Esophagus muscularis mucosa (tissue), 4 donors: ENCODE measurements at places on chromosomes 5 and 9. TPM values are rescaled to one million over a fixed set of nuclear protein-coding genes. Genes with fewer than 3 reads are reported as not detected.
A peak's percentile ranks its signal among the peaks of the same experiment; 100 is the strongest.

SOWAHA gene
- total RNA-seq: 0.13 TPM

QRFP gene
- total RNA-seq: not detected

SLC46A2 gene
- 0.17 TPM for total RNA-seq

- H3K27me3 ChIP-seq: no peaks in the 10 kb centered on the region
- no peak overlapping the region for H3K4me3 ChIP-seq
- DNase-seq: no peak
- H3K36me3 ChIP-seq: no peaks in the 10 kb centered on the region
These were observed 57.7 kb downstream of the AK8 start for GRCh38 chr9:132820169-132820944.

AIF1L gene
- 24.8 TPM for total RNA-seq

ORM1 gene
- total RNA-seq: not detected

- H3K4me3 ChIP-seq: no peak overlapping the region
- H3K4me1 ChIP-seq: peaks cover 4% of the 10 kb centered on the region
- H3K27me3 ChIP-seq: no peaks in the 10 kb centered on the region
- H3K36me3 ChIP-seq: no peaks in the 10 kb centered on the region
These were observed 68.3 kb downstream of the ERP44 start for GRCh38 chr9:100030548-100030947.

SLC34A1 gene
- total RNA-seq: not detected

- H3K4me1 ChIP-seq: peaks cover 22% of the 10 kb centered on the region
- H3K27ac ChIP-seq: no peak overlapping the region
- no peak for DNase-seq
- no peaks in the 10 kb centered on the region for H3K36me3 ChIP-seq
- no peak overlapping the region for H3K4me3 ChIP-seq
- no peaks in the 10 kb centered on the region for H3K27me3 ChIP-seq
These were observed 91.3 kb upstream of the LRRTM2 start for GRCh38 chr5:138966236-138966985.

RNF224 gene
- total RNA-seq: not detected

- no peaks in the 10 kb centered on the region for H3K4me1 ChIP-seq
- no peaks in the 10 kb centered on the region for H3K36me3 ChIP-seq
- DNase-seq: no peak
- H3K27me3 ChIP-seq: peaks cover 10% of the 10 kb centered on the region
These were observed 120.5 kb upstream of the NEK6 start for GRCh38 chr9:124137009-124137943.

IFNA21 gene
- total RNA-seq: not detected

ABLIM3 gene
- 40.9 TPM for total RNA-seq

DNA sequence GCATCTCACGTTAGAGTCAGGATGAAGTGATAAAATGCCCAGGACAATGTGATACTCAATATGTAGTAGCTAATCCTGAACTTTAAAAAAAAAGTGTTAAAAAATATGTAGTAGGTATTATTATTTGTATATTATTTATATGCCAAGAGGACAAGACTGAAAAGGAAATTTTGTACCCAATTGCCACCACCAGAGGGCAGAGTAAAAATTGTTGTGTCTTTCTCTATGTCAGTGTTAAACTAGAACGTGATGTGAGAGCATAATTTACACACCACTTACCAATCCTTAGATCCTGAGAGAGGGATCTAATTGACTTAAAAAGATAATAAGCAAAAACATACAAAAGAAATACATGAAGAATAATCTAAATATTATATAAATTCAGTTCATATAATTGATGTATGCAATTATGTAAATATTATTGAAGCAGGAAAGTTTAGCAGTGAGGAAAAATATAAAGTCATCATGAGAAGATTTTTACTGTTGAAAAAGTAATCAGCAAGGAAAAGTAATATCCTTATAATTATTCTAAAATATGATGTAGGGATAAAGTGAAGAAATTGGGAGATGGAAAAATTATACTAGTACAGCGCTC, 288.9 kb downstream of the RAB3C start:
- H3K36me3 ChIP-seq: no peaks in the 10 kb centered on the region
- DNase-seq: no peak
- H3K27ac ChIP-seq: no peak overlapping the region

TMEFF1 gene
- total RNA-seq: 0.50 TPM

- H3K36me3 ChIP-seq: no peaks in the 10 kb centered on the region
- peaks cover 12% of the 10 kb centered on the region for H3K4me1 ChIP-seq
- peaks cover 12% of the 10 kb centered on the region for H3K27me3 ChIP-seq
These were observed 1.1 kb upstream of the IL13 start for GRCh38 chr5:132656774-132657355.

DNA sequence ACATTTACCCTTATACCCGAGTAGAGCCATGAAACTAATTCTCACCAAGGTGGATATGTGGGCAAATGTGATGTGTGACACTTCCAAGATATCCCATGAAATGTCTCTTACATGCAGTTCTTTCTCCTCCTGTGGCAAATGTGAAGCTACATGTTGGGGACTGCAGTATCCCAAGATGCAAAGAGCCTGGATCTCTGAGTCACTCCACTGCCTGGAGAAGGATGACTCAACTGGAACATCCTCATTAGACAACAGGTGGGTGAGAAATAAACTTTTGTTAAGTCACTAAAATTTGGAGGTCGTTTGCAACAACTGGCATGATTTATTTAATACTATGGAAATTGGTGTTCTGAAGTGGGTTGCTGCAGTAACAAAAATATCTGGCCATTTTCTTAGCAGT, 36.5 kb upstream of the TENT4A start:
- H3K36me3 ChIP-seq: no peaks in the 10 kb centered on the region
- no peaks in the 10 kb centered on the region for H3K27me3 ChIP-seq
- no peak for DNase-seq
- H3K27ac ChIP-seq: no peak overlapping the region

GRCh38 chr5:36442352-36442751, 140.7 kb upstream of the RANBP3L start:
- H3K4me3 ChIP-seq: no peak overlapping the region
- no peaks in the 10 kb centered on the region for H3K36me3 ChIP-seq
- H3K27me3 ChIP-seq: no peaks in the 10 kb centered on the region
- H3K4me1 ChIP-seq: peaks cover 5% of the 10 kb centered on the region

DNA sequence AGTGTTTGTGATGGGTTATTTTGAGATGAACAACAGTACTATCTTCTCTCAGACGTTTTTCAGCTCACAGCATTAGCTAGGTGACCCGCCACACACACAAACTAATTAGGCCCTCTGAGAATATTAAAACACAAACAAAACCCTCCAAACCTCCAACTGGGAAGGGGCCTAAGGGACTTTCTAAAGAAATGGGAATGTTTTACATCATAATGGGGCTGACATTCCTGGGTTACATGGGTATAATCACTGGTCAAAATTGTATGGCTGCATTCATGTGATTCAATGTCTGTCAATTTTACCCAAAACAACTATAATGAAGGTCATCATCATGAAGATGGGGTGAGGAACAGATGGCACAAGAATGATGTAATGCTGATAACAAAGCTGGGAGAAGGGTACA, 59.6 kb downstream of the SPTLC1 start:
- no peaks in the 10 kb centered on the region for H3K27me3 ChIP-seq
- H3K36me3 ChIP-seq: peaks cover 67% of the 10 kb centered on the region
- no peak overlapping the region for H3K4me3 ChIP-seq
- H3K27ac ChIP-seq: no peak overlapping the region

GRCh38 chr5:68392617-68393016, 177.1 kb downstream of the PIK3R1 start:
- H3K27me3 ChIP-seq: no peaks in the 10 kb centered on the region
- DNase-seq: no peak
- no peak overlapping the region for H3K4me3 ChIP-seq
- no peak overlapping the region for H3K27ac ChIP-seq
- no peaks in the 10 kb centered on the region for H3K4me1 ChIP-seq

DNA sequence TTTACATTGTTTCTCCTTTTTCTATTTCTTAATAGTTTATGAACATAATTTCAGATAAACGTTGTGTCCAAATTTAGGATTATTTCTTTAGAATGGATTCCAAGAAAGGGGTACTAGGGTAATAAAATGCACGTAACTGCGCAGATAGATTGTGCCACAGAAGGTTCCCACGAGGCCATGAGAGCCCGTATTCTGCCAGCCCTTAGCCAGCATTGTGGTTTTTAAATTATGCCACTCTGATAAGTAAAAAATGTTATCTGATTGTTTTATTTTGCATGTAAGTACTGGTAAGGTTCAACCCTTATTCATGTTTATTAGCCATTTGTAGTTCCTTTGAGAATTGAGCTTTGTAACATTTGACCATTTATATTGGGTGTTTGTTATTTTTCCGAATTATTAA, 88.7 kb downstream of the PRKACG start:
- H3K27ac ChIP-seq: no peak overlapping the region
- H3K4me3 ChIP-seq: no peak overlapping the region
- H3K36me3 ChIP-seq: no peaks in the 10 kb centered on the region
- DNase-seq: no peak

DNA sequence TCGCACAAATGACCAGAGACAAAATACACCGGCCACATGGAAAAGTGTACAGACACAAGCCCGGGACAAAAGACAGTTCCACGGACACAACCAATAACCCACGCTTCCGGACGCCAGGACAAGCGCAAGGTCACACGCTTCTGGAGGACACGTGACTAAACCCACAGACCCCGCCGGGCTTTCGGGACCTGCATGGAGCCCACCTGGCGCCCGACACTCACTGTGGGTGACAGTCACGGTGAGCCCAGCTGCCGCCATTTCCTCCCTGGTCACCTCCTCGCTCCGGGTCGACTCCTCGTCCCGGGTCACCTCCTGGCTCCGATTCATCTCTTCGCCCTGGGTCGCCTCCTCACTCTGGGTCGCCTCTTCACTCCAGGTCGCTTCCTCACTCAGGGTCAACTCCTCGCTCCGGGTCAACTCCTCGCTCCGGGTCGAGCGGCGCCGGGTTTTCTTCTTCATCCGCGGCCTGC, 470 bp downstream of the BAG1 start:
- peak overlapping the region; percentile 90 for H3K4me3 ChIP-seq
- H3K36me3 ChIP-seq: peaks cover 61% of the 10 kb centered on the region
- H3K27me3 ChIP-seq: no peaks in the 10 kb centered on the region
- peaks cover 36% of the 10 kb centered on the region for H3K4me1 ChIP-seq

NR2F1 gene
- 17.4 TPM for total RNA-seq

- H3K27ac ChIP-seq: no peak overlapping the region
- no peak for DNase-seq
- H3K4me1 ChIP-seq: peaks cover 6% of the 10 kb centered on the region
- peaks cover 4% of the 10 kb centered on the region for H3K27me3 ChIP-seq
- H3K4me3 ChIP-seq: no peak overlapping the region
- no peaks in the 10 kb centered on the region for H3K36me3 ChIP-seq
These were observed 25.3 kb upstream of the RECK start for GRCh38 chr9:36011379-36011778.

DNA sequence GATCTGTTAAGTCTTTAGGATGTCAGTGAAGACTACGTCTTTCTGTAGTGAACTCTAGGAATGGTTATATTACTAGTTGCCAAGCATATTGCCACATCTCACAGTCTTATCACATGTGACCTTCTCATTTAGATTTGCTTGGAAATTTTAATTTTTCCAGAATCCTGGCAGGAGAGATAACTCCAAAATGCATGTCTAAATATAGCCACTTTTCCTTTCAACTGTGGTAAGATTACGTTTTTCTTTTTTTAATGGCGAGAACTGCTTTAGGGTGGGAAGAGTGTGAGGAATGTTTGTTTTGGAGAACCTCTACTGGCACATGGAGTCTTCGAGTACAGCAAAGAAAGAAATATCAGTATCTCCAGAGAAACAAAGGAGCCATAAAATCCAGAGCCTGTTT, 91.7 kb upstream of the ADAMTSL1 start:
- DNase-seq: no peak
- H3K27me3 ChIP-seq: no peaks in the 10 kb centered on the region
- H3K4me1 ChIP-seq: peaks cover 14% of the 10 kb centered on the region

PCSK1 gene
- total RNA-seq: 1.3 TPM

- no peaks in the 10 kb centered on the region for H3K36me3 ChIP-seq
- H3K27ac ChIP-seq: no peak overlapping the region
- no peaks in the 10 kb centered on the region for H3K4me1 ChIP-seq
- DNase-seq: no peak
- no peak overlapping the region for H3K4me3 ChIP-seq
- H3K27me3 ChIP-seq: no peaks in the 10 kb centered on the region
These were observed 56.4 kb downstream of the KIF4B start for GRCh38 chr5:155069961-155070360.

HACD4 gene
- 25.0 TPM for total RNA-seq
